ENCODE measurements at places on chromosomes 16 and 17.

DNA sequence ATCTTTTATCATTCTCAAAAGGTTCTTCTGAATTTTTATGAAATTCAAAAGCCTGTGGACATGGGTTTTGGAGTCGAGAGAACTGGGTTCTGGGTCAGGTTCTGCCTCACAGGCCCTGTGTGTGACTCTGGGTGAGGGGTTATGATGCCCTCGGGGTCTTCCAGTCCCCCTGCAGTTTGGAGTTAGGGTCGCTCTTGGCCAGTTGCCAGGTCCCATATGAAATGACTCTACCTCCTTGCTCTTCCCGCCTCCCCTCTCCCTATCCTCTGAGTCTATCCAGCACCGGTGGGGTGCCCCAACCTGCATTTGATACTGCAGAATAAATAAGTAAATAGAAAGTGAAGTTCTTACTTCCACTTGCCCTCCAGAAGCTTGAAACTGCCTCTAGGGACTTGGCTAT, 54.1 kb downstream of the ZDHHC7 start:
- no peak for DNase-seq

- DNase-seq, result no peak
These were observed 22.9 kb upstream of the MPRIP start for GRCh38 chr17:17019430-17019762.

GRCh38 chr17:48555258-48556228, 10.6 kb upstream of the HOXB2 start:
- no peak for DNase-seq

DNA sequence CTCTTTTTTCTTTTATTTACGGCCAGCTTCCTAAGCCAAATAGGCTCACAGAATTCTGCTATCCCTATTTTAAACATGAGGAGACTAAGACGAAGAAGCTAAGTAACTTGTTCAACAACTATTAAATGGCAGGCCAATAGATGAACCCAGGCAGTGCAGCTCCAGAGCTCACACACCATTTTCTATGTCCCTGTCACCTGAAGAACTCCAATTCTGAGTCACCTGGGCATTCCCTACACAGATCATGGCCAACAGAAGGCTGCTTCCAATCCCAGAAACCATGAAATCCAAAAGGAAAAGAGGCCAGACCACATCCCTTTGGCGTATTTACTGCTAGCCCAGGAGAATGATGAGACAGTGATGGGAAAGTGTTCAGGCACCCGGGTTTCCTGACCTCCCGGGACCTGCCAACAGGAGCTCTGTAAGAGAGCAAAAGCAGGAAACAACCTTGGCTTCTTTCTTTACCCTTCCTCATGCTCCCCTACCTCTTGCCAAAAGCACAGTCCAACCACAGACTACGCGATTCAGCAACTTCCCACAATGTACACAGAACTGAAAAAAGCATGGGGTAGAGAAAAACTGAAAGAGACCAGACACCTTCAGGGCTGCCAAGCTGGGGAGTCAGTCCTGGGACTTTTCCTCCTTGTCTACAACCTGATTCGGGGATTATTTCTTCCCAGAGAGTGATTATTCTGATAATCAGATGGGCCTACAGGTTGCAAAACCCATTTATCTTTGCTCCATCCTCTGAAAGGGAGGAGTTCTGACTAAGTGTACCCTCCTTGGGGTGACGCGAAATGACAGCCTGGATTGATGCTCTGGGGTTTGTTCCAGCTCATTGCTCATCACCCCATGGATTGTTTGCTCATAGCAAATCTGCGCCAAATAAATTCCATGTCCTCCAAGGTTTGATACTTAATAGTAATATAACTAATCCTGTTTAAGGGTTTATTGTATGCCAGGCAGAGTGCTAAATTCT, 47.8 kb upstream of the HAS3 start:
- DNase-seq, result no peak

GRCh38 chr17:51427323-51427811, 167.0 kb downstream of the UTP18 start:
- DNase-seq, result no peak

DNA sequence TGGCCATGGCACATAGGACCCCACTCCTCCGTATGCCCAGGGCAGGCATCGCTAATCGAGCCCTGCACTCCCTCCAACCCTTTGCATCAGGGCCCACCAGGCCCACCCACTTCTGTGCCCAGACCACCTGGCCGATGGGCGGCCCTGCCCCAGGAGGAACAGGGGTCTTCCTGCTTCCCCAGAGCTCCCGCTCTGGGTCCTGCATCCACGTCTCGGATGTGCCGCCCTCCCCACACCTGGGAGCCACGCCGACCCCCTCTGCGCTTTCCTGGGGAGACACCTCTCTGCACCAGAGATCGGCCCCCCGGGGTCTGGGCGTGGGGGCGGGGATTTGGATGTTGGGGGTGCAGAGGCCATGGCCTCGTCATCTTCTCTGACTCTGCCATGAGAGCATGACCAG, 21.1 kb upstream of the SSTR5 start:
- no peak for DNase-seq

GRCh38 chr16:59181821-59182420, 447.8 kb upstream of the GOT2 start:
- DNase-seq, result no peak

DNA sequence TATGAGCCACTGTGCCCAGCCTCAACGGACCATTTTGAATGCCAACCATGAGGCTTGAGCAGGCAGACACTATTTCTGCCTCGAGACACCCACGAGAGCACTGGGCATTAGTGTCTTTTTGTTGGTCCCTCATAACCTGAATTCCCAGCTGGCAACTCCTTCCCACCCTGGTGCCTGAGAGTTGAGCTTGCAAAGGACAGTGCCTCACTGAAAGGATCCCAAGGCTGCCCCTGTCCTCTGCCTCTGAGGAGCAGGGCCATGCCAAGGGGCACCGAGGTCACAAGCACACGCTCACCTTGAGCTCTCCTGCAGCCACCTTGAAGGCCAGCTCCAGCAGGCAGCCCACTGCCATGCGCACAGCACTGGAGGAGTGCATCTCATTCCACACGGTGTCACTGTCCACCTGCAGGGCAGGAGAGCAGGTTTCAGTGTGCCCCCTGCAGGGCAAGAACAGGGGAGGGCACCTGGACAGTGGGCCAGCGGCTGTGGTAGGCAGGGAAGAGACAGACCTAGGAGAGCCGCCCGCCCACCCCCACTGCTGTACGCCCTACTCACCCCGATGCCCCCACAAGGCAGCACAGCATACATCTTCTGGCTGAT, 12.8 kb downstream of the G6PC3 start:
- no peak for DNase-seq

GRCh38 chr17:75531721-75532072, 6.2 kb downstream of the LLGL2 start:
- DNase-seq, result no peak

GRCh38 chr17:64320613-64321553, 57.8 kb upstream of the TEX2 start:
- DNase-seq, result no peak

GRCh38 chr17:2266045-2266864, 37.3 kb downstream of the SMG6 start:
- DNase-seq, result no peak

DNA sequence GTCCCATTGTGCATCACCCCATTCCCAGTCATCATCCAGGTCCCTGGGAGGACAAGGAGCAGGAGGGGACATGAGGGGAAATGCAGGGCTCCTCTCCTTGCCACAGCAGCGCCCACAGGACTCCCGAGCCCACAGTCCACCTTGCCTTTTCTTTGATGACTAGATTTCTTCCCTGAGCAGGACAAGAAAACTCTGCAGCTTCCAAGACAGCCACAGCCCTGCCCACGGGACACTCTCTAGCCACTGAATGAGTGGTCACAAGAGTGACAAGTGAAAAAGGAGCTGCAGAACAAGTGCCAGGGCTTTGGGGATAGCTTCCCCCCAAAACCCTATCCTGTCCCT, 4.7 kb downstream of the NEURL4 start:
- no peak for DNase-seq

- no peak for DNase-seq
These were observed 40.3 kb downstream of the MARVELD3 start for GRCh38 chr16:71666264-71666663.

DNA sequence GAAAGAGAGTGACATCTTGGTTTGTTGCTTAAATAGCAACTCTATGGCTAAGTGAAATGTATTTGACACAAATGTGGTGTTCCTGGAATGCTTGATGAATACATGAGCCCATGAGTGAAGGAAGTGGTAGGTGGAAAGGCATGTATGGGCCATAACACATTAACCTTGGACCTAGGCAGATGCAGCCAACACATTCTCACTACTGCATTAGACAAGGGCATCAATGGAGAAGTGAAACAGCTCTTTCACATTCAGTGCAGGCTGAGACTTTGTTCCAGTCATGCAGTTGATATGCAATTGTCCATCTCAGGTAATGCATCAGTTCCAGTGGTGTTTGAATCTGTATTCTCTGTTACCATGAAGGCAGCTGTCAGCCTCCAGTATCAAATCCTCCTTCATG, 133.6 kb downstream of the HS3ST3B1 start:
- no peak for DNase-seq

- no peak for DNase-seq
These were observed 2.7 kb upstream of the SEPTIN12 start for GRCh38 chr16:4790871-4791270.

DNA sequence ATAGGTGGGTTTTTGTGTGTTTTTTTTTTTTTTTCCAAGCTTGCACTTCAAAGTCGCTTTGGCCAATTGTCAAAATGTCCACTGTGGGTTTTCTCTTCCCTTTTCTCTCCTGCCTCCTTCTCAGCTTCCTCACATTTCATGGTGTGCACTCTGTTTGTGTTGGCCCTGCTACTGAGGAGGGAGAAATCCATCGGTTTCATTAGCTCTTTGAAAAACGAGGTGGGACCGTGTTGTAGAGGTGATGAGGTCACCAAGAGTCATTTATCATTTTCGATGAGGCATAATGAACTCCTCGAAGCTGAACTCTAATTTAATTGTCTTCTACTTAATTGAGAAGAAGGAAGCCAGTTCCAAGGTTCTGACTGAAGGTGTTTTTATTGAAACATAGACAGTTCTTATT, 174.4 kb upstream of the TOX3 start:
- DNase-seq, result no peak

GRCh38 chr16:68539711-68540239, 684 bp downstream of the ZFP90 start:
- DNase-seq, result no peak

DNA sequence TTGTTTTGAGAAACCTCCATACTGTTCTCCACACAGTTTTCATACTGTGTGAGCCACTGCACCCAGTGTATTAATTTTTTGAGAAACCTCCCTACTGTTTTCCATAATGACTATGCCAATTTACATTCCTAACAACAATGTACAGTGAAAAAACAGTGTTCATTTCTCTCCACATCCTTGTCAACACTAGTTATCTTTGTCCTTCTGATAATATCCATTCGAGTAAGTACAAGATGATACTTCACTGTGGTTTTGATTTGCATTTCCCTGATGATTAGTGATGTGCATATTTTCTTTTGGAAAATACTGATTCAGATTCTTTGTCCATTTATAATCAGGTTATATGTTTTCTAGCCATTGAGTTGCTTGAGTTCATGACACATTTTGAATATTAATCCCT, 462.0 kb downstream of the CDH11 start:
- no peak for DNase-seq

DNA sequence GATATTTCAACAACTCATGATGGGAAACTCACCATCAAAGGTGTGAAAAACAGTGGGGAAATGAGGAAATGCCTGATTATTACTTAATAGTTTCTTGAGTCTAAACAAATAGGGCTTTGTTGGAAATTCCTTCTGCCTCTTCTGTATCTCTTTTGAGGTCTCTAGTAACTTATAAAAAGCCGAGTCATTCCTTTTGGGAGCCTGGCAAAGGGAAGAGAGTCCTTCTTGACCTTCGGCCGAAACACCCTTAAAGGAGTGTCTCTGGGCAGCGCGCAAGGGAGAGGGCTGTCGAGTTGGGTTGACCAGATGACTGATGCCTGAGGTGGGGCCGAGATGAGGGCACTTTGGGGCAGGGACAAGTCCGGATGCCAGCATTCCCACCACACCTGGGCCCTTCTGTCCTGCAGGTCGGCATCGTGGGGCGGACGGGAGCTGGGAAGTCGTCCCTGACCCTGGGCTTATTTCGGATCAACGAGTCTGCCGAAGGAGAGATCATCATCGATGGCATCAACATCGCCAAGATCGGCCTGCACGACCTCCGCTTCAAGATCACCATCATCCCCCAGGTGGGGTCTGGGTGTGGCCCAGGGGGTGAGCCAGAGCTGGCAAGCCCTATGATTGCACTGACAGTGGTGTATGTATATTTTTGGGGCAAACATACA, 89.2 kb downstream of the ABCC6 start:
- no peak for DNase-seq

DNA sequence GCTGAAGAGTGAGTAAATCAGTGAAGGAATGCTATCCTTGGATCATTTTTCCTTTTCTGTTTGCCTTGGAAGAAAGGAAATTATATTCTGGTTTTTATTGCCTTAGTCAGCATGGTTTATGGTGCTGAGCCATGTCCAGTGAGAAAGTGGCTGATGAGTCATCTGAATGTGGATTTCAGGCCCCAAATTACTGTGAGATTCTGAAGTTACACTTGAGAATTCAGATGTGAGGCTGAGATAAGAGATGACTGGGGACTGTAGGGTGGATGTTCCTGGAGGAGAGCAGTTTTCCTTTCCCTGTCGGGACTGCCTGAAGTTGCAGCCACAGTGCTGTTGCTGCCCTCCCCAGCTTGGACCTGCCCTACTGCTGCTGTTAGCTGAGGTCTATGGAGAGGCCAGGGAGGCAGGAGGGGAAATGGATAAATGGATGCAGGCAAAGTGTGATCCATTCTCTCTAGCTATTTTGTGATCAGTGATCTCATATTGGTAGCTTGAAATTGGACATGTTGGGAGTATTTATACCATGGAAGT, 4.2 kb upstream of the MAP3K14 start:
- DNase-seq, result no peak

DNA sequence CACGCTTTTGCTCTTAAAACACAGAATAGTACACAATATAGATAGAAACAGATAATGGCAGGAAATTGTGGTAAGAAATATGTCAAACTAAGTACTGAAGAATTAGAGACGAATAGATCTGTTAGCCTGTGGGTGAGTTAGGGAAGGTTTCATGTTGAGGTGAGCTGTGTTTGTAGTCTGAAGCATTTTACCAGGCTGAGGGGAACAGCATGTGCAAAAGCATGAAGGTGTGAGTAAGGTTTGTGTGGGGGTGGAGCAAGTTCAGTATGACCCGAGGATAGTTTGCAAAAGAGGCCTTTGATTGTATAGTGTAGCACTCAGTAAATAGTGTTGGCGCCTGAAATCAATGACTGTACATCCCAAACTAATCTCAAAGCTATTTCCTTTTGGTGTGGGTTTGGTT, 13.8 kb downstream of the IGSF6 start:
- no peak for DNase-seq

DNA sequence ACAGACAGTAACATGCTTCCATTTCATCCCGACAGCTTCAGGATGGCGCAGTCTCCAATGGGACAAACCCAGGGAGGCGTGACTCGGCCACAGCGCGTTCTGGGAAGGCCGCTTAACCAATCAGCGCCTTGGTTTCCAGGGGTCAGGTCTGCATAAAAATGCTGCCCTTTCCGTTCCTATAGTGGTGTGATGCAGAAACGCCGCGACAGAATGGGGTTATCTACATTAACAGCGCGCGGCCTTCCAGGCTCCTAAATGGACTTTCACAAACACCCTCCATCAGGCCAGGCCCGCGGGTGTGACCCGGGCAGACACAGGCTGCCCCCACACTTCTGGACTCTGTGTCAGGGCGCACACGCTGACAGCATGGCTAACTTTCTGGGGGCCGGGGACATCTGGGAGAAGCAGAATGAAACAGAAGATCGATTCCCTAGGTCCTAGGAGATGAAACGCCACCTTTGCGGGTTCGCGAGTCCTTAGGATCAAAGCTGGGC, 792 bp downstream of the TMEM231 start:
- DNase-seq, result peak; percentile 81

- no peak for DNase-seq
These were observed 29.4 kb upstream of the SLC13A2 start for GRCh38 chr17:28443901-28444638.

GRCh38 chr16:2026461-2027023, at the start of gene NHERF2:
Gene NHERF2, plus strand, starts transcription at chr16:2026902. Its CDS starts 104 bp downstream, at chr16:2027006.
- DNase-seq, result no peak

Measured in left forelimb (tissue), 1 donor.